ENCODE measurements at places on chromosomes 7 and 10.
A peak's percentile ranks its signal among the peaks of the same experiment; 100 is the strongest.

DNA sequence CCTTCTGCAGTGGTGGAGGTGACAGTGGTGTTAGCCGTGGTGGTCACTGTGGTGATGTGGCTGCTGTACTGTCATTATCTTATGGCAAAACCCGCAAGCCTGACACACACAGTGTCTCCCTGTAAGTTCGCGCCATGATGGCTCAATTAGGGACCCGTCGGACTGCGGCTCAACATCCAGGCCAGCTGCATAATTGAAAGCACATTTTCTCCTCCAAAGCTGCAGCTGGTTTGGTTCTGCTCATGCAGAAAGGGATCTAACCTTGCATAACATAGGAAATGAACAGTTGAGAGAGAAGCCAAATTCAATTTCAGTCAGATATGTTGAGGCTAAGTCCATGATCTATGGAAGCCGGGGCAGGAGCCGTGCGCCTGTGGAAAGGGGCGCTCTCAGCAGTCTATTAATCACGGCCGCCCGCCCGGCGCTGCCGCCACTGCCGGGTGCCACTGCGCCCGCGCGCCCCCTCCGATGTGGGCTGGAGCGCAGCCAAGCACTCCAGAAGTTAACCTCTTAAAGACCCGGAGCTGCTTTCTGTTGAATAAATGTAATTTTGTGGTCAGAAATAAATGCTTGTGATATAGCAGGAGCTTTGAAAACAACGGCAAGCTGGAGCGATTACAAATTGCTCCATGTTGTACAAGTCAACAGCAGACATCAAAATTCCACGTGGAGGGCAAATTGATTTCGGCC lies 227.7 kb downstream of the CUX1 start:
- peak; percentile 21 for DNase-seq

DNA sequence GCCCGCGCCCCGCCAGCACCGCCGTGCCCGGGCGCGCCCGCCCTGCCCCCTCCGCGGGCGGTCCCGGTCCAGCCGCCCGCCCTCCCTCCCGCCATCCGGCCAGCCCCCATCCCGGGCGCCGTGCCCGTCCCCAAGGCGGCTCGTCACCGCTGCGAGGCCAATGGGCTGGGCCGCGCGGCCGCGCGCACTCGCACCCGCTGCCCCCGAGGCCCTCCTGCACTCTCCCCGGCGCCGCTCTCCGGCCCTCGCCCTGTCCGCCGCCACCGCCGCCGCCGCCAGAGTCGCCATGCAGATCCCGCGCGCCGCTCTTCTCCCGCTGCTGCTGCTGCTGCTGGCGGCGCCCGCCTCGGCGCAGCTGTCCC lies at the start of gene HTRA1:
Gene HTRA1, plus strand, starts transcription at position 187 of the 362 bp plus-strand sequence. Its CDS starts 100 bp downstream, at position 287.
- peak; percentile 33 for DNase-seq

GRCh38 chr10:62540389-62540788 lies 166.2 kb downstream of the ZNF365 start:
- DNase-seq, result no peak

- DNase-seq, result no peak
Observed at GRCh38 chr10:112852306-112852705, 97.7 kb upstream of the TCF7L2 start.

- no peak for DNase-seq
Observed at GRCh38 chr10:5976512-5977470, 552 bp downstream of the IL15RA start.

DNA sequence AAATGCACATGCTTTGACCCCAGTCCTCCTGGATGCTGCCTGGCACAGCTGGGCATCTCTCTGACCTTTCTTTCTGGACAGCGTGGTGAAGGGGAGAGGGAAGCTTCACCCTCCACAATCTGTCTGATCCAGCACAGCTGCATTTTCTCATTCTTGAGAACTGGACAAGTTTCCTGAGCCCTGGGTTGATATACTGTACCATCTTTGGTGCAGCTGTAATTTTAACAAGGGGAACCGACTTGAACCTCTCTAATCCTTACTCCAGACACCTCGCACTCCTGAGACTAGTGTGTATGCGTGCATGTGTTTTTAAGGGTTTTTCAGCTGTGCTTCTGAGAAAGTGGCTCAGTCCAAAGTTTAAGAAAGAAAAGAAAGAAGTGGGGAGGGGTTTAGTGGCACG lies 655.7 kb downstream of the INHBA start:
- DNase-seq, result no peak

GRCh38 chr7:130902755-130903357 lies 168.8 kb upstream of the KLF14 start:
- no peak for DNase-seq

DNA sequence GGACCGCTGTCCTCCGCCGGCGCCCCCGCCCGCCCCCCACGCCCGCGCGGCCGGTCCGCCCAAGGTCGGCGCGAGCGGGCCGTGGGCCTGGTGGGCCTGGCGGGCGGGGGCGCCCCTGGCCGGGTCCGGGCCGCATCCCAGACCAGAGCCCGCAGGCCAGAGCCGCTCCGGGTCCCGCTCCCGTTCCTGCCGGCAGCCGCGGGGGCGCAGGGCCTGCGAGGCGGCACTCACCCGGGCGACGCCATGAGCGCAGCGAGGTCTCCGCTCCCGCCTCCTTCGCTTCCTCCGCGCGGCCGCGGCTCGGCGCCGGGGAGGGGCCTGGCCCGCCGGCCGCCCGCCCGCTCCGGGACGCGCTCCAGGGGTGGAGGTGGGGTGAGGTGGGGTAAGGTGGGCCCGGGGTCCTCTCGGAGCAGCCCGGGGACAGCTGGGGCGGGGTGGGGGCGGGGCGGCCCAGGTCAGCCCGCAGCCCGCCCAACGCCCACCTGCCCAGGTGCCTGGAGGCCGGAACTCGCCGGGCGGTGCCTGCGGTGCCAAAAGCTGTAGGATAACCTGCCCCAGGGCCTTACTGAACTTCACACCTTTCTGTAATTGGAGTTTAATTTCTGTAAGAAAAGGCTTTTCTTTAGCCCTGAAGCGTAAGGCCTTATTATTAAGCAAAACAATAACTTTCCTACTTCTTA lies at the start of gene URGCP:
Gene URGCP, minus strand, starts transcription at position 266 of the 680 bp plus-strand sequence. Its CDS starts 21 bp downstream, at position 245.
- DNase-seq, result no peak

- DNase-seq, result no peak
Observed at GRCh38 chr10:86461963-86462804, 59.4 kb downstream of the WAPL start.

DNA sequence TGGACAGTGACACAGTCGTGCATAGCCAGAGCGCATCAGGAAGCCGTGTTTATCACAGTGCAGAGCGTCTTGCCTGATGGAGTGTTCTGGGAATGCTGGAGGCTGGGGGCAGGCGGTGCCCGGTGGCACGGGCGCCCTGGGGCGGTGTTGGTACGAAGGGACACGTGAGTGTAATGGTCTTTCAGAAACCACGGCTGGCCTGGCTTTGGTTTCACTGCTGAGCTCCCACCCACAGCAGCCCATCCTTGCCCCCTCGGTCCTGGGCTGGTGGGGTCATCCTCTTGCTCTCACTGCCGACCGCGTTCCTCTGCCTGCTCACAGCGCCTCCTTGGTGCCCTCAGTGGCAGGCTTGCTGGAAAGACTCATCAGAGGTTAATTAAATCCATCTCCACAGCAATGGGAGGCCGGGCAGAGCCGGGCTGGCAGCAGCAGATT lies 50.6 kb downstream of the NKX6-2 start:
- no peak for DNase-seq

- no peak for DNase-seq
Observed at GRCh38 chr7:131774419-131775220, 218.2 kb upstream of the PODXL start.

- DNase-seq, result no peak
Observed at GRCh38 chr10:13016426-13016825, 14.9 kb upstream of the CCDC3 start.

GRCh38 chr7:129187681-129188371 lies 607 bp upstream of the SMO start:
- DNase-seq, result no peak

DNA sequence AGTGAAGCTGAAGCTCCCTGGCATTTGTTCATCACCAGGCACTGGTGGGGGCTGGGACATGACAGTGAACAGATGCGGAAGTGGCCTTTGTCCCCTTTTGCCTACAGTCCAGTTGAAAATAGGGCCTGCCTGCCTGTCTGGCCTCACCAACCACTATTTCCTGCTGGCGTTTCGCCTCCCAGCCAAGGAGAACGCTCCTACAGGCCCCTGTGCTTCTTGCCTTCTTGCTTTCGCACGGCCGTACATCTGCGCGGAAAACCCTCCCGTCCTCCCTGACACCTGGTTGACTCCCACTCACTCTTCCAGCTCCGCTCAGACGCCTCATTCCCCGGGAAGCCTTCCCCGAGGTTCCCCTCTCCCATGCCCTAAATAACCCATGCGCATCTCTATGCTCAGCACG lies 317.3 kb downstream of the PRPF18 start:
- DNase-seq, result no peak

DNA sequence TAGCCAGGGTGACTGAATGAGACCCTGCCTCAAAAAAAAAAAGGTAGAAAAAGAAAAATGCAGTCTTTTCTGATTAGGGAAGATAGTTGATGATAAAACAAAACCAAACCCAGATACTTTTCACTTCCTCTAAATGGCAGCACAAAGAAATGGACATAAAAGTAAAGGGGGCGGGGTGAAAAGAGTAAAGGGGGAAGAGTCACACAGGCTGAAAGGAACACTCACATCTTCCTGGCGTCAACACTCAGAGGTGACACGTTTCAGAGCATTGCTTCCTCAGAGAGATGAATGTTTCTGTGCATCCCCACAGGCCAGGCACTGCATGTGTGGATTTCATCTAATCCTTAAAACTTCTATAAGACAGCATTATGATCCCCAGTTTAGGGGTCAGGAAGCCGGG lies 81.2 kb downstream of the HIPK2 start:
- no peak for DNase-seq

- no peak for DNase-seq
Observed at GRCh38 chr10:74206746-74207145, 55.7 kb downstream of the ADK start.

GRCh38 chr10:120538091-120538490 lies 81.1 kb downstream of the PLPP4 start:
- no peak for DNase-seq

DNA sequence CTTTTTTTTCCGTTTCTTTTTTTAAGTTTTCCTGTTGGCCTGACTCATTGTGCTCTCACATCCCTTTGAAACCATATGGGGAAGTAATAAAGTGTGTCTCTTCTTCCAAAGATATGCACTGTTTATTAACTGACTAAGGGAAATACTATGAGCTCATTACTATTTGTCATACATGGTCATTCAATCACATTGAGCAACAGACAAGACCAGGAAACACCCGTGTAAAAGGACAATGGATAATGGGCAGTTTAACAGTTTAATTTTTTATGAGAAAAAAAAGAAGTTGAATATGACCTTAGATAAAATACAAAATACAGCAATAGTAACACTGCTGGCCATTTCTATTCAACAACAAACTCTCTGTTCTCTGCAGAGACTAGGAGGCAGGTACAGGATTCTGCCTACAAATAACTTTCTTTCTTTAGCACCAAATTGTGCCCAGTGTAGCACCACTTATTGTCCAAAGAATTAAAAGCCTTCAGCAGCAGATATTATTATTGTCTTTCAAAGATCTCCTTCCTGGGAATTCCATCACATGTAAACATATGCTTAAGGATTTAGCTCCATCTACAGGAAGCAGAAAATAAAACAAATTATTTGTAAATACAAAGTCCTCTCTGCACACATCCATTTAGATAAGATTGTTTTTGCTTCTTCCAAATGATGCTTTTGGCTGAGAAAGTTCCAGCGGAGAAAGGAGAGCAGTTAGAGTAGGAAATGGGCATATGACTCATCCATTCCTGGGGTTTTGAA lies 55.0 kb upstream of the AKR1E2 start:
- DNase-seq, result no peak

GRCh38 chr10:6046773-6047611 lies 15.2 kb downstream of the IL2RA start:
- DNase-seq, result no peak

- no peak for DNase-seq
Observed at GRCh38 chr10:5565671-5566581, 41.2 kb downstream of the CALML3 start.

DNA sequence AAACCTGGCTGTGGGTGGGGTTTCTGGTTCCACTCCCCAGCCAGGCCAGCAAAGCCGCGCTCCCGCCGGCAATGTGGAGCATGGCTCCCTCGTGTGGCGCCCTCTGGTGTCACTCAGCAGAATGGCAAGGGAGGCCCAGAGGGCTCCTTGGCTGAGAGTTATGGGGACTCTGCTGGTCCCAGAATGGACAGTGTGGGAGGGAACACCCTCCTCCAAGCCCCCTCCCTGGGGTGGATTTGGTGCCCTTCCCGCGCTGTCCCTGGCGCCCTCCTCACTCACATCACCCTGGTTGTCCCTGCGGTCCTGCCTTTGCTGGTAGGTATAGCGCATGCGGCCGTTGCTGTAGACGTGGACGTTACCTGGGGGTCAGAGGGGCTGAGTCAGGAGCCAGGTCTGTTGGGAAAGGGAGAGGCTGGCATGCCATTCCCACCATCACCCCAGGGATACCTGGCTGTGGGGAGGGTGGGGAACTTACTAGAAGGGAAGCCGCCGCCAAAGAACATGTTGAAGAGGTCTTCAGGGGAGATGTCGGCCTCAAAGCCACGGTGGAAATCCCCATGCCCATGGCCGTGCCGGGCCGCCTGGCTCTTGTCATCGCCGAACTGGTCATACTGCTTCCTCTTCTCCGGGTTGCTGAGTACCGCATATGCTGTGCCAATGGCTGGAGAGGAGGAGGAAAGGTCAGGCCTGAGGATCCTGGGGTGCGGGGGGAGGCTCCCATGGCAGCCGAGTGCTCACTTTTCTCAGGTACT lies 14.0 kb downstream of the DNAJB12 start:
- peak; percentile 48 for DNase-seq

DNA sequence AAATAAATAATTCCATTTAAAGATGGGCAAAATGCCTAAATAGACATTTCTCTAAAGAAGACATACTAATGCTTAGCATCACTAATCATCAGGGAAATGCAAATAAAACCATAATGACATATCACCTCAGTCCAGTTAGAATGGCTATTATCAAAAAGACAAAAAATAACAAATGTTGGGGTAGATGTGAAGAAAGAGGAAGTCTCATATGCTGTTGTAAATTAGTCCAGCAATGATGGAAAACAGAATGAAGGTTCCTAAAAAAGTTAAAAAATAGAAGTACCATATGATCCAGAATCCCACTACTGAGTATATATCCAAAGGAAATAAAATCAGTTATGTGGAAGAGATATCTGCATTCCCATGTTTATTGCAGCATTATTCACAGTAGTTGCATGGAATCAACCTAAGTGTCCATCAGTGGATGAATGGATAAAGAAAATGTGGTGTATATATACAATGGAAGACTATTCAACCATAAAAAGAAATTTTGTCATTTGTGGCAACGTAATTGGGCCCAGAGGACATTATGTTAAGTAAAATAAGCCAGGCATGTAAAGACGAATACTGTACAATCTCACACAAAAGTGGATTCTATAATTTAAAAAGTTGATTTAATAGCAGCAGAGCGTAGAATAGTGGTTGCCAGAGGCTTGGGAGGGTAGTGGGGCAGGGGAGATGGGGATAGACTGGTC lies 52.0 kb downstream of the TCAF1 start:
- DNase-seq, result no peak

DNA sequence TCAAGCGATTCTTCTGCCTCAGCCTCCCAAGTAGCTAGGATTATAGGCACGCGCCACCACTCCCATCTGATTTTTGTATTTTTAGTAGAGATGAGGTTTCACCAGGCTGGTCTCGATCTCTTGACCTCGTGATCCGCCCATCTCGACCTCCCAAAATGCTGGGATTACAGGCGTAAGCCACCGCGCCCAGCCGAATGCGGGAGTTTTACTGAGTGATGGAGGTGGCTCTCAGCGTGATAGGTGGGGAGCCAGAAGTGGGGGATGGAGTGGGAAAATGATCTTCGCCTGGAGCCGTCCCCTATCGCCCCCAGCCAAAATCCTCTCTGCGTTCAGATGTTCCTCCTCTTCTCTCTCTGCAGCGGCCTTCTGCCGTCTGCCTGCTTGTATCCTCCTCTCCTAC lies 348.4 kb upstream of the NPSR1 start:
- no peak for DNase-seq

Measured in T1000 (cell line).